ENCODE measurements at places on chromosomes 5 and 9.

DNA sequence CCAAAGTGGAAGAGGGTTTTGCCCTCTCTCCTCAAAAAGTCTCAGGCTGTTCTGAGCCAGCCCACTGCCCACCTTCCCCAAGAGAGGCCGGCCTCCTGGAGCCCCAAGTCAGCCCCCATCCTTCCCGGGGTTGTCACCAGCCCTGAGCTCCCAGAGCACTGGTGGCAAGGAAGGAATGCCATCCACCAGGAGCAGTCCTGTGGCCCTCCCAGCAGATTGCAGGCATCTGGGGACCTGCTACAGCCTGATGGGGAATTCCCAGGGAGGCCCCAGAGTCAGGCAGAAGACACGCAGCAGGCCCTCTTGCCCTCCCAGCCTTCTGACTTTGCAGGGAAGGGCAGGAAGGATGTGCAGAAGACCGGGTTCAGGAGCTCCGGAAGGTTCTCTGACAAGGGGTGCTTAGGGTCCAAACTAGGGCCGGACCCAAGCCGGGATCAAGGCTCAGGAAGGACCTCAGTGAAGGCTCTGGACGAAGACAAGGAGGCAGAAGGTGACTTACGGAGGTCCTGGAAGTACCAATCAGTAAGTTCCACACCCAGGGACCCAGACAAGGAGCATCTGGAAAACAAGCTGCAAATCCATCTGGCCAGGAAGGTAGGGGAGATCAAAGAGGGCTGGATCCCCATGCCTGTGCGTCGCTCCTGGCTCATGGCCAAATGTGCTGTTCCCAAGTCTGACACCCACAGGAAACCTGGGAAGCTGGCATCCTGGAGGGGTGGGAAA is 3.7 kb downstream of the SPATA31E1 start:
- no peak for DNase-seq

GRCh38 chr5:15606197-15606596 is 106.2 kb downstream of the FBXL7 start:
- no peak for DNase-seq

DNA sequence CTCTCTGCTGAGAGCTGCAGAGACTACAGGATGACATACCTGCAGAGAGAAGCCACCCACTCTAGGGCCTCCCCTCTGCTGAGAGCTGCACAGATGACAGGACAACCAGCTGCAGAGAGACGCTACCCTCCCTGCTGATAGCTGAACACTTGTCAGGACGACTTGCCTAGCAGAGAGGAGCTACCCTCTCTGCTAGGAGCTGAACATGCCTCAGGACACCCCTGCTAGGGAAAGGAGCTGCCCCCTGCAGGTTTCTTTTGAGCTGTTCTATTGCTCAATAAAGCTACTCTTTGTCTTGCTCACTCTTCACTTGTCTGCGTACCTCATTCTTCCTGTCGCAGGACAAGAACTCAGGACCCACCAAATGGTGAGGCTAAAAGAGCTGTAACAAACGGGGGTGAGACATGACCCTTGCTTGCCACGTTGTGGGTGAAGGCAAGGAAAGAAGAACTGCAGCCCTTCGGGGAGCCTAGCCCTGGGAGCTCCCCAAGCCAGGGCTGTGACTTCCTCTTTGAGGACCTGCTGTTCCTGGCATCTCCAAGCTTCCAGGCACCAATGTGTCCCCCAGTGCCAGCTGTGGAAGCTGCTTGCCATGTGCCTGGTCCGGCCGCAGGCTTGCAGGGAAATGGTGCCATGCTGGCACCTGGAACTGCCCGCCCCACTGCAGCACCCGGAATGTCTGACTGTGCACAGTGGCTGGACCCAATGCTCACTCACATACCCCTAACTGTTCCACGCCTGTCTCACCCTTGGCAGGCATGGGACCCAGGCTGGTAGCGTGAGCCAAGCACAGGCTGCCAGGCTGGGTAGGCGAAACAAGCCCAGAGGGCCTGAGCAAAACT is 5.1 kb upstream of the TESK1 start:
- no peak for DNase-seq

DNA sequence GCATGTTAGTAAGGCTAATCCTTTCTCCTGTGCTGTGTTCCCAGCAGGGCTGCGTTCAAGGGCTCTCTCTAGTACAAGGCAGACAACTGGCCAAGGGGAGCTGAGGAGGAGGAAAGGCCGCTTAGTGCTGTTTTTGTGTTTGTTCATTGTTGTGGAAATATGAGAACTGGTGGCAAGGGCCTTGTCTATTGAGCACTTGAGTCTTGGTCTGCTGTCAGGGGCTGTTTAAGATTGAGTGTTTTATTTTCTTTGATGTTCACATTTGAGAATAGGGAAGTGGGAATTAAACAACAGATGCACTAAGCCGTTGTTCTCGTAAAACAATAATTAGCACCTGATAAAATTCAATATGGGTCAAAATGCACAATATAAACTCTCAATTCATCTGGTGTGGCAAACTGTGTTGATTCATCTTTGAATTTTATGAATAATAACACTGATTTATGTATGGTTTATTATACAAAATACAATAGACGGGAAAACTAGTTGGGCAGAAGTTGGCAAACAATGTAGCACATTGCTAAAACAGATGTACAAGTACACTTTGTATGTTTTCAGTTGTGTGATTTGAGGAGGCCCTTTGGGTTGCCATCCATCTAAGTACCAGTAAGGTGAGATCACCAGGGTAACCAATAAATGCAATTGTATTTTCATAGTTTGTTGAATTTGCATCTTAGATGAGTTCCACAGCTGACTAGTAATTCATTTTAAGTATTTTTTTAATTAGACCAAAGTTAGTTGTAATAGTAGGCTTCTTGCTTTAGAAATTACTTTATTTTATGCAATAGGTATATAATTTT is 97.6 kb upstream of the GRHPR start:
- no peak for DNase-seq

DNA sequence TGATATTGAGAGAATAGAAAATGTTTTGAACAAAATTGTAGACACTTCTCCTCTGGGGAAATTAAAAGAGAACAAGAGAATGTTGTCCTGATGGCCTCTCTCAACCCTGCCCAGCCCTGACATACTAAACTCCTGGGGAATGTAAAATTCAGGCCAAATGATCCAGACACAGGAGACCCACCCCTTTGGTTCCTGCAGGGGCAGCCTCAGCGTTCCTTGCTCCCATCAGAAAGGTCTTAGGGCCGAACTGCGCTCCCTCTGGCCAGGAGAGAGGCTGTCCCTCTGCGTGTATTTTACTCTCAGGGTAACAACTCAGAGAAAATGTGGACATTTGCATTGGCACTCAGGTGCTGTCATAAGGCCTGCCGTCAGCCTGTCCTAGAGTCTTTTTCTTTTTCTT is 616.3 kb upstream of the KLF4 start:
- no peak for DNase-seq

DNA sequence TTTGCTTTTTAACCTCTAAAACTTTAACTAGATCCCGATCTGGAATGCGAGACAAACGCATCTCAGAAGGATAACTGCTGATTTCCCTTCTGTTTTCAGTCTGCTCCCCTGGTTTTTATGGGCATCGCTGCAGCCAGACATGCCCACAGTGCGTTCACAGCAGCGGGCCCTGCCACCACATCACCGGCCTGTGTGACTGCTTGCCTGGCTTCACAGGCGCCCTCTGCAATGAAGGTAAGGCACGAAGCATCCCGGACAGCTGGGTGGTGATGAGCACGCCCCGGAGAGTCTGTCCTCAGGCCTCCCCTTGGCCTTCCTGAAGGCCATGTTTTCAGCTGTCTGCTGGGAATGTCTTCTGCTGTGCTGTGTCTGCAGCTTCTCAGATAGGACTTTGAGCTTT is 82.9 kb upstream of the PRRC1 start:
- no peak for DNase-seq

DNA sequence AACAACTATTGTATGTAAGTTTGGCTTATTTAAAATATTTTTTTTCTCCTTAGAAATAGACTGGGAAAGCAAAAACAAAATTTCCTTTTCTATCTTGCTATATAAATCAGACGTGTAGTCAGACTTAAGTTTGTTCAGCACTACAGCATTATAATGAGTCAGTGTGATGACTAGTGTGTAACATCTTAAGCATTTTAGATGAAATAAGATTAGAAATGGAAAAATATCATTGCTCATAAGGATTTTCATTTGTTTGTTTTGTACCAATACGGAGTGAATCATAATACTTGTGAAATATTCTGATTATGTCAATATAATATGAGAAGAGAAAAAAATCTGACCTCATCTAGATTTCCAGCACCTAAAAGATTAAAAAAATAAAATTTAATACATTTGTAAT is 64.7 kb upstream of the RICTOR start:
- DNase-seq, result no peak

DNA sequence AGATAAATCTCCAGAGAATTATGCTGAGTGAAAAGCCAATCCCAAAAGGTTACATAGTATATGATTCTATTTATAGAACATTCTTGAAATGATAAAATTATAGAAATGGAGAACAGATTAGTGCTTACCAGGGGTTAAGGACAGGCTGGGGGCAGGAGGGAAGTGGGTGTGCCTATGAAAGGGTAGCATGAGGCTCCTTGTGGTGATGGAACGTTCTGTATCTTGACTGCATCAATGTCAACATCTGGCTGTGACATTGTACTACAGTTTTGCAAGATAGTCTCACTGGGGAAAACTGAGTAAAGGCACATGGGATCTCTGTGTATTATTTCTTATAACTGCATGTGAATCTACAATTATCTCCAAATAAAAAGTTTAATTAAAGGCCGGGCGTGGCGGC is 22.3 kb downstream of the ORM2 start:
- DNase-seq, result no peak

DNA sequence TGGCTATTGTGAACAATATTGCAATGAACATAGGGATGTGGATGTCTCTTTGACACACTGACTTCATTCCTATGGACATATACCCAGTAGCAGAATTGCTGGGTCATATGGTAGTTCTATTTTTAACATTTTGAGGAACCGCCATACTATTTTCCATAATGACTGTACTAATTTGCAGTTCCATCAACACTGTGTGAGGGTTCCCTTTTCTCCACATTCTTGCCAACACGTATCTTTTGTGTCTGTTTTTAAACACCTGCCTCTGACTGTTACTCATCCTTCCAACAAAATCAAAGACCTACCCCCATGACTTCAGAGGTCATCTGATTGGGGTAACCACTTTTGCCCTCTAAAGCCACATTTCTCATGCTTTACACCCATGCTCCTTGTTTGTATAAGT is 133.5 kb downstream of the MED27 start:
- no peak for DNase-seq

DNA sequence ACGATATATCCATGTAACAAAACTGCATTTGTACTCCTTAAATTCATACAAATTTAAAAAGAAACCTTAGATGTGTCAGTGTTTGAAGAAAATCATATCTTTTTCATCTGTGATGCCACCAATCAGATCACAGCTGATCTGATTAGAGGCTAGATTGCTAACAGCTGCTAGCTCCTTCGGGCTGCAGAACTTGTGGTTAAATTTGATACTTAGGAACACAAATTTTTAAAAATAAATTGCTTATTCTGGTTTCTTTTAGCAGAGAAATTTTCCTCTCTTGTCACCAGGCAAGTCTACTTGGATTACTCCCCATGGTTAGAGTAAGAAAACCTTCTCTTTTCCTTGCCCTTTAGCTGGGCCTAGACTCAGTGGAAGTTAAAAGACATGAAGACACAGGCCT is 94.6 kb upstream of the RANBP6 start:
- no peak for DNase-seq

GRCh38 chr5:180291234-180291940 is 496 bp downstream of the MAPK9 start:
- DNase-seq, result no peak

DNA sequence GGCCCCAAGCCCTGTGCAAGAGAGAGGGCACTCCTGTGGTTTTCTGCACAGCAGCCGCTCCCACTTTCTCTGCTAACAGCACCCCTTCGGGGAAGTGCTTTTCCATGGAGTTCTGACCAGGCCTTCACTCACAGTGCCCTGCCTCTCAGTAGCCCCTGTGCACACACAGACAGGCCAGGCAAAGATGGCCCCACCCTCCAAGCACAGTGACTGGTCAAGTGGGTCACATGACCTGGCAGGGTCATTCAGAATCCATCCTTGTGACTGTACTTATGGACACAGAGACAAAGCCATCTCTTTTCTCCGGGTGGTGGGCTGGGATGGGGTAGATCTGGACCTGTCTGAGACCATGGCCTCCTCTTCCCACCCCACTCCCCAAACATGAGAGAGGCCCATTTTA is 82.5 kb downstream of the PSD2 start:
- DNase-seq, result no peak

DNA sequence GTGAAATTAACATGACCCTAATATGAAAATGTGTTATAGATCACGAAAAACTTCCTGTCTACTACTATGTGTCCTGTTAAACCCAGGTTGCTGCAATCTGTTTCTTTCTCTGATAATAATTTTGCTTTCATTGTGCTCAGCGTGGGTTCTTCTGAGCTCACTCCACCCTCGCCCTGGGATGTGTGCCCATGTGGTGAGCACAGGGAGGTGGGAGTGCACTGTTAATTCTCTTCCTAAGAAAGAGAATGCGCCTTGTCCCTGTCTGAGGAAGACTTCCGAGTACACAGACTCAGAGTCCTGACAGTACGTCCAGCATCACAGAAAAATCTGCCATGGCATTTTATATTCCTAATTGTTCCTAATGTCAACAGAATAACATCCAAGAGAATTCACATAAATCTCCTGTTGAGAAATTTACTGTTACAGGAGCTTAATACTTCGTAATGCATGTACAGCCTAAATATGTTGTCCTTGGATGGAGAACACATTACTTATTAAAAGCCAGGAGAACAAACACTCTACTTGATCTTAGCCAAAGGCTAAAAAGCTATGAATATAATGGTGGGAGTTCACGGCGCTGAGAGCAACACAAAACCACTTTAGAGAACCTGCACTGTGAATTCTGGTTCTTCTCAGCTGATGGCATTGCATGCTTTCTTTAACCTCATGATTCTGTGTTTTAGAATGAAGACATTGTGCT is 102.6 kb downstream of the PDE4D start:
- no peak for DNase-seq

DNA sequence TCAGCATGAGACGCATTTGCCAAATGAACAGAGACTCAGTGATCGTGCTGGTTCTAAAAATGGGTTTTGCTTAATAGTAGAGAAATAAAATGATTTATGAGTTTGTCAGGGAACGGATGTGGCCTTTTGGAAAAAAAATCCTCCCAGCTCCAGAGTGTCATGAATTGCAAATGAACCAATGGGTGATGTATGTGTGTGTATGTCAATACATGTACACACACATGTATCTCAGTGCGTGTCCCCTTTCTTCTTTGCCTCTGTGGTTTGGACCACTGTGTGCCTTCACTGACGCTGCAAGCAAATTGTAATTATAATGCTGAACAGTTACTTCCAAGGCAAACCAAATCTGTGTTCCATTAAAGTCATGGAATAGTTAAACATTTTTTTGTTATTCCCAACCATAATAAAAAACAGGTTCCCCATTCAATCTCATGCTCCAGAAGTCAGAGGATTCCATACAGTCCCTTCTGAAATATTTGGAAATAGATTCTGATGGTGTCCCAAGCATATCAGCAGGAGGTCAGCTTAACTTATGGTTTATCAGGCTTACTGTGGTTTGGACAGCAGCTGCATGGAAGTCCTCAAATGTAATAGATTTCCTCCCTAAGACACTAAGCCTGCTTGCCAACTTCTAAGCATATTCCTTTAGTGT is 630.5 kb downstream of the ACTL7B start:
- DNase-seq, result no peak

Data from T-helper 1 cell (primary cell).